ENCODE measurements at places on chromosomes 7 and 10. TPM values are rescaled to one million over a fixed set of nuclear protein-coding genes. Genes with fewer than 3 reads are reported as not detected.

DNA sequence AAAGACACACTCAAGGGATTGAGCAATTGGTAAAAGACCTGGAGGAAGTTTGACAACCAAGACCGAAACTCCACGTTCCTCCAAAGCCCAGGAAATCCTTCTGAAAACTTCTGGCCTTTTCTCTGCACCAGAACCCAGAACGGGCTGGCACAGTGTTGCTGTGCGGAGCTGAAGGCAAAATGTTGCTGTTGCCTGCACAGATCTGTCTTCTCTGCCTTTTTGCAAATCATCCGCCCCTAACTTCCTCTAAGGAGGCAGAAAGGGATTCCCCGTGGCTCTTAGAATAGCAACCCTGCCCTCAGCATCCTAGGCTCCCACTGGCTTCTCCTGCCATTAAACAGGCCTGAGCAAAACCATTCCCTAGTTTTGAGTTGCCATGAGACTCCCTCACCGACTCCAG lies 44.9 kb downstream of the FIGNL1 start:
- no peak for DNase-seq

OGA gene
- total RNA-seq: 193 TPM

DNA sequence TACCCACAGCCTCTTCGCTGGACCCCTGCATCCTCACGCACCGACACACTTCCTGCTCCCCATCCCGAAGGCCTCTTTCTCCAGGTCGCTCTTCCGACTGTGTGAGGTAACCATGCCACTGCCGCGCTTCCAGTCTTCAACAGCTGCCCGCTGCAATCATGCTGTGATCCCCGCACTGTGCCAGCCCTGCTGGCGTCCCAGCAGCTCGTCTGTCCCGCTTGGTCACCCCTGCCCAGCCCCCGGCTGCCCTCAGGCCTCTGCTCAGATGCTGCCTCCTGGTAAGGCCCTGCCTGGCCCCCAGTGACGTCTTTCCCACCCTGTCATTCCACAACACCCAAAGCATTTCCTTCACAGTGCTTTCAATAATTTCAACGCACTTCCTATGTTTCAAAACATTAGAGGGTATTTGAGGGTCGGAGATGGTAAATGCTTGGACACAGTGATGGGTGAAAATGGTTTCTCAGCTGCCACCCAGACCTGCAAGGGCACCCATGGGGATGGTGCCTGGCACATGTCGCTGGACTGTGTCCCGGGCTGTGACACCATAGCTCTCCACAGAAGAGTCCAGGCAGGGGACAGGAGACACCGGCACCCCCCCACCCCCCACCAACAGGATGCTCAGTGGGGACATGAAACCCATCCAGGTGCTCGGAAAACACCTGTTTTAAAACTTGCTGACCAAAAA lies 125.2 kb downstream of the MAD1L1 start:
- DNase-seq: no peak

DNA sequence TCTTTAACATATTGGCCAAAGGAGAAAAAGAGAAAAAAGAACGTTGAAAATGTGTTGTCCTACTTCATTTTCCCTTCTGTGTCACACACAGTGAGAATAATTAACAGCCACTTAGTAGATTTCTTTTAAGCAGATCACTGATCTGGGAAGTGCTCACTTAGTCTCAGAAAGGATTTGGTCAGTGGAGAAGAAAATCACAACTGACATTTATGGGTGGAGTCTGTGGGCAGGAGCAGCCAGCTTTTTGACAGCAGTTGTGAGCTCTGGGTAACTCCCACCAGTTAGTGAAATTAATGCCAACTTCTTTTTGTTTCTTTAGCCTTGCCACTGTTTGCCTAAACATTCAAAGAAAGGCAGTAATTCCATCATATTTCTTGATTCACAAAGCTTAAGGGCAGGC lies 49.7 kb downstream of the CDK14 start:
- peak; percentile 40 for DNase-seq

GRCh38 chr10:126691456-126691855 lies 21.0 kb upstream of the C10orf90 start:
- no peak for DNase-seq

All from fibroblast of lung (primary cell).